ENCODE measurements at places on chromosomes 5 and 9. TPM values are rescaled to one million over a fixed set of nuclear protein-coding genes. Genes with fewer than 3 reads are reported as not detected.

Gene SLC27A6
- total RNA-seq = under 0.01 TPM

Gene FGFR4
- 3.3 TPM for total RNA-seq

Gene C5orf34
- 6.7 TPM for total RNA-seq

Gene C8G
- not detected for total RNA-seq

Gene LVRN
- 1.3 TPM for total RNA-seq

Gene ADAMTS16
- not detected for total RNA-seq

Gene LCN9
- not detected for total RNA-seq

Gene PRRX2
- not detected for total RNA-seq

Gene PCDHAC1
- total RNA-seq = under 0.01 TPM

Gene PCDHGB1
- under 0.01 TPM for total RNA-seq
